Left cardiac atrium (tissue), 4 donors: ENCODE measurements at places on chromosomes 12 and 14.

DNA sequence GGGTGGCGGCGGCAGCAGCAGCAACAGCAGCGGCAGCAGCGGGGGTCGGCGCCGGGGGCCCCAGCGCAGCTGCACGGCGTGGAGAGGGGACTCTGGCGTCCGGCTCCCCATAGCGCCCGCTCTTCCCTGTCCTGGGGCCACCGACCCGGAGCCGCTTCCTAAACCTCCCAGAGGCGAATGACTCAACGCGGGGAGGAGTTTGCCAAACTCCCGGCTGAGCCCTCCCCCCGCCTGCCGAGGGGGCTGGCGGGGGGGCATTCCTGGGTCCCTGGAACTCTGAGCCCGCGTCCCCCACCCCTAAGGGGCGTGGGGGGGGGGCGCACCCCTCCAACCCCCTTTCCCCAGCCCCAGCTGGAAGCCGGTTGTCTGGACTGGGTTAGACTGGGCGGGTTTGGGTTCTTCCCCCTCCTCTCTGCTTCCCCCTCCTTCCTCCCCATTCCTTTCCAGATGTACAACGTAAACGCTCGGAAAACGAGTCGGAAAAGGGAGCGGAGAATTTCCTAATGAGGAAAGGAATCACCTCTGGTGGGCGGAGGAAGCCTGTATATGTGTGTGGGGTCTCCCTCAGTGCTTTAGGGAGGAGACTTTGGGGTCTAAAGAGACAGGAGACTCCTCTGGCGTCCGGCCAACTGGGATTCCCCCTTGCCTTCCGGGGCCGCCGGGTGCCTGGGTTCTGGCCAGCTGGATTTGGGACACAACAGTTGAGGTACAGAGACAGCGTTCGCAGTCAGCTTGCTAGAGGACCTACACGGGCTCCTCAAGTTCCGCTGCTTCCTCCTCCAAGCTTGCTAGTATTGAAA is at the start of gene ITGA5:
Gene ITGA5 (minus strand): TSS at position 179 of the 800 bp plus-strand sequence. CDS start 68 bp downstream, at position 111.
- DNase-seq, result peak; percentile 90

GRCh38 chr12:44531320-44531971 is 344.7 kb downstream of the NELL2 start:
- DNase-seq, result no peak

- DNase-seq, result peak; percentile 45
Measured at GRCh38 chr14:89672636-89673511, 255.8 kb upstream of the FOXN3 start.

- no peak for DNase-seq
Measured at GRCh38 chr12:28536088-28536487, 345.8 kb downstream of the CCDC91 start.

GRCh38 chr14:79050787-79051727 is 880.9 kb downstream of the NRXN3 start:
- DNase-seq, result no peak

GRCh38 chr12:43316520-43316919 is 235.5 kb downstream of the ADAMTS20 start:
- DNase-seq, result no peak

- DNase-seq, result no peak
Measured at GRCh38 chr12:77047341-77048109, 17.8 kb downstream of the E2F7 start.

DNA sequence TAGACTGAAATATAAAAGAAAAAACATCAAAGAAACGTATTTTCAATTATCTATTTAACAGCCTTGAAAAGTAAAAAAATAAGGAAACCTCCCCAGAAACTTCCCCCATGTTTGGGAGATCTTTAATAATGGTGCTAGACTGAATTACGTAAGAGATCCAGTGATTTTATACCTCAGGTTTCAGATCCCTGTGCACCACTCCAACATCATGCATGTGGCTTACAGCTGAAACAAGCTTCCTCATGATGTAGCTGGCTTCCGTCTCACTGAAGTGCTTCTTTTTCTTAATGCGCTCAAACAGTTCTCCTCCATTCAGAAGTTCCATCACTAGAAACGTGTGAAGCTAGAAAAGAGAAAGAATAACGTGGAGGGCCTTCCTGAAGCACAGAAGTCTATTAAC is 78.0 kb upstream of the TTC7B start:
- no peak for DNase-seq

DNA sequence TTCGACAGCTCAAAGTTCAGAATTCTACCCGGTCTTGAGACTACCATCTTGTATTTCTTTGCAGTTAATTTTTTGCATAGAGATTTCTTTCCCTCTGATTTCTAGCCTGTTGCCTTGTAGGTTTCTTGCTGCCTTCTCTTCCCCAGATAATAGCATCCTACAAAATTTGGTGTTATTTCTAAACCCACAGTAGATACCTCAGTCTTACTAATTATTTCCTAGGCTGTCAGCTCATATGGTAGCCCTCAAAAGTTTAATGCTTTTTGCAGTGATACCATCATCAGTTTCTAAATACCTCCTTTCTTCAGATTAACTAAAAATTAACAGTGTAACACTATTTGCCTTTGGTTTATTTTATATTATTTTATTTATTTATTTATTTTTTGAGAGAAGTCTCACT is 61.9 kb upstream of the TMPO start:
- no peak for DNase-seq

- DNase-seq, result no peak
Measured at GRCh38 chr14:54650959-54651351, 84.0 kb downstream of the SAMD4A start.

- DNase-seq, result no peak
Measured at GRCh38 chr14:77007975-77008421, 20.5 kb downstream of the IRF2BPL start.

DNA sequence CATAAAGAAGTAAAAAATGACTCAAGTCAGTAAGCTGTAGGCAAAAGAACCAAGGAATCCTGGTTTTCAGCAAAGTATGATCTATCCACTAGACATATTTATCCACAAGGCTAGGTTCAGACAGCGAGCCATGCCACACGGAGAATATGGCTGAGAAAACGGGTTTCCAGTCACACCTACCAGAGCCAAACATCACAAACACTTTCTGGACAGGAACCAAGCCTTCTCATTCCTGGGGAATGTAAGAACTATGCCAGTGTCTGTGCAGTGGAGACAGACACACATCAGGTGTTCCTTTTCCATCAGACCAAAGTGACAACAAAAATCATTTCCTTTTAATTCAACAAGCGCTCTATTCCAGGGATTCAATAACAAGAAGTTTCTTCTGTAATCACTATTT is 41.1 kb downstream of the AREL1 start:
- no peak for DNase-seq

DNA sequence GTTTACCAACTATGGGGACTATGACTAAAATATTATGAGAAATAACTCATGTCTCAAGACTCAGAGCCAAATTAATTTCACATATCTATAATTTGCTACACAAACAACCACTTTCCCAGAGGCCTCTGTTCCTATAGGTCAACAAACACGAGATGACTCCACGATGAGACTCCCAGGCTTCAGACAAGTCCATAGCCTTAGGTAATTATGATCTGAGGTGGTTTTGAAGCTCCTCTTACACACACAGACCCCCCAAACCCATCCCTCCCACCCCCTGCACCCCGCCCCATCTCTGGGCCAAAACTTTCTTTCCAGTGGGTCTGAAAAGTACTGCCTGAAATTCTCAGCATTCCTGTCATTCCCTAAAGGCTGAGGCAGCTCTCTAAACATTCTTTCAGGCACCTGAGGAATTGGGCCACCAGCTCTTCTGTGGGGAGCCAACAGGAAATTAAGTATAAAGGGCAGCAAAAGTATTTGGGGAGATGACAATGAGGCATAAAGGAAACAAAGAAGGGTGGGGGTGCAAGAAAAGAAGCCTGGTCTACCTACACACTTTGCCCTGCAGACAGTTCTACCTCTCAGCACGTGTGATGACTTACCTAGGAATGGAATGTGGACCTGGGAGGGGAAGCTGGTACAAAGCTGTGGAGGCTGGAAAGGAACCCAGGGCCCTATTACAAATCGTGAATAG is 143.6 kb downstream of the PAWR start:
- DNase-seq, result no peak

- DNase-seq, result no peak
Measured at GRCh38 chr14:69094481-69094880, 58.4 kb downstream of the DCAF5 start.

- peak; percentile 96 for DNase-seq
Measured at GRCh38 chr12:48957141-48958048, at the start of gene ARF3. TSS of gene ARF3 (minus strand) at chr12:48957487. CDS start at chr12:48941095, 16,392 bp downstream.

- no peak for DNase-seq
Measured at GRCh38 chr12:58395470-58395869, 454.1 kb downstream of the ATP23 start.

- no peak for DNase-seq
Measured at GRCh38 chr14:93120517-93120916, 4.8 kb upstream of the ITPK1 start.

DNA sequence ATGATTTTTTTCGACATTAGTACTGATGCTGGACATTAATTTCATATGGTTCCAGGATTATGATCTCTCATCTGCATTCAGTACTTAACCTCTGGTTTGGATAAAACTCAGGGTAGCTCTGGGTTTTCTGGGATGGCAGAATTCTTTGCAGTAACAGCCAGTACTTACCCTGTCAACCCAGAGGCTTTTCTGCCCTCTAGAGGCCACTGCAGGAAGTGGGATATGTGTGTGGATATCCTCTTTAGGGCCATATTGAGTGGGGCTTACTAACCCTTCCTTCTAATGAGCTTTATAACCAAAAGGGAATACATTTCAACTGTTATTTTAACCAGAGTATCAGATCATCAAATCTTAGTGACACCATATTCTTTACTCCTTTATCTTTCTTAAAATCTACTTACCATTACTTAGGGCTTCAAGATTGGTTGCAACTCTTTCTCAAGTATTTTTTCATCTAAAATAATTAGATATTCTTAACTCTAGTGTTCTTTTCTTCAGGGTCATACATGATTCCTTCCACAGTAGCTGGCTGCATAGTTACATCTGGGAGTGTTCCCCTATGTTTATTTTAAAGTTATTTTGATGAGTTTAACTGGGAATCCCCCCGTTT is 488.0 kb upstream of the STXBP6 start:
- no peak for DNase-seq

GRCh38 chr12:124940393-124941169 is 26.1 kb upstream of the UBC start:
- DNase-seq, result peak; percentile 91

GRCh38 chr12:54428050-54429013 is 9.3 kb upstream of the ITGA5 start:
- peak; percentile 64 for DNase-seq

- no peak for DNase-seq
Measured at GRCh38 chr12:112496496-112496895, 77.7 kb downstream of the PTPN11 start.

DNA sequence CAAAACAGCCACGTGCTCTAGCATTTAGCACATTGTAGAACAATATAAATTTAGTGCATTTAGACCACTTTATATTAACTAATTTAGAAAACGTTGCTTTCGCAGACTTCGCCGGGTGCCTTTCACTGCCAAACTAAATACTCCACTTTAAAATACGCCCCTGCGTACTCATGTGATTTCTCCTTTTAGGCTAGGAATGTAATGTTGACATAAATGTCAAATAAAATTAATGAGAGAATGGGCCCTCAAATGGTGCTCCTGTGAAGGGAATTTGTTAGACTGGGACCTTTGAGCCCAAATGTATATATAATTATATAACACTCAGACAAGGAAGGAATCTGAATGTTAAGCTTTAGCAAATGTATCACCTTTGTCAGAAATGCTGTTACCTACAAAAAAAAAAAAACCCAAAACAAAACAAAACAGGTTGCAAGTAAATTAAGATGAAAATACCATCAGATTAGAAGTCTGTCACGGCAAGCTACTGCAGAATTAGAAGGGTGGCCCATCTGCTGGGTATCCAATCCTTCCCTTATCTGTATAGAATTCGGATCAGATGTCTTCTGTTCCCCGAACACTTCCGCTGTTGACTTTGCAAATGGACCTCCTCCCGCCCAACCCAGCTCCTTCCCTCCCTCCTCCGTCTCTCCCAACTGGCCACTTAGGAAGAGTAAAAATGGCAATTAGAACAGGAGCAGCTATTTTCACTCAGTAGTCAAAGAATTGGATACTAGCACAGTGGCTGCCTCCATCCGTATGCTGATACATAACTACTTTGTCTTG is 159.3 kb upstream of the FOXN3 start:
- no peak for DNase-seq

DNA sequence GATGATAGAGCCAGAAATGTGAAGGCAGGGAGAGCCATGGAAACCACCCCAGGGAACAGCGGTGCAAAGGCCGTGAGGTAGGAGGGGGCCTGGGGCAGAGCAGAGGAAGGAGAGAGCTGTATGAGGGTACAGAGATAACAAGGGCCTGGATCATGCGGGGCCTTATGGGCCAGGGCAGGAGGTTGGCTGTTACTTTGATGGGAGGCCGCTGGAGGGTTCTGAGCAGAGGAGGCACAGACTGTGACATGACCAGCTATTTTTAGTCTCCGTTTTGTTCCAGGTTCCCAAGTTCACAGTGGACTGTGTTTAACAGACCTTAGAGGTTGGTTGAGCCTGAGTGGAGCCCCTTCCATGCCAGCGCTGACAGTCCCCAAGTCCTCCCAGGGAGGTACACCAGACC is 118.6 kb downstream of the GCH1 start:
- peak; percentile 63 for DNase-seq

DNA sequence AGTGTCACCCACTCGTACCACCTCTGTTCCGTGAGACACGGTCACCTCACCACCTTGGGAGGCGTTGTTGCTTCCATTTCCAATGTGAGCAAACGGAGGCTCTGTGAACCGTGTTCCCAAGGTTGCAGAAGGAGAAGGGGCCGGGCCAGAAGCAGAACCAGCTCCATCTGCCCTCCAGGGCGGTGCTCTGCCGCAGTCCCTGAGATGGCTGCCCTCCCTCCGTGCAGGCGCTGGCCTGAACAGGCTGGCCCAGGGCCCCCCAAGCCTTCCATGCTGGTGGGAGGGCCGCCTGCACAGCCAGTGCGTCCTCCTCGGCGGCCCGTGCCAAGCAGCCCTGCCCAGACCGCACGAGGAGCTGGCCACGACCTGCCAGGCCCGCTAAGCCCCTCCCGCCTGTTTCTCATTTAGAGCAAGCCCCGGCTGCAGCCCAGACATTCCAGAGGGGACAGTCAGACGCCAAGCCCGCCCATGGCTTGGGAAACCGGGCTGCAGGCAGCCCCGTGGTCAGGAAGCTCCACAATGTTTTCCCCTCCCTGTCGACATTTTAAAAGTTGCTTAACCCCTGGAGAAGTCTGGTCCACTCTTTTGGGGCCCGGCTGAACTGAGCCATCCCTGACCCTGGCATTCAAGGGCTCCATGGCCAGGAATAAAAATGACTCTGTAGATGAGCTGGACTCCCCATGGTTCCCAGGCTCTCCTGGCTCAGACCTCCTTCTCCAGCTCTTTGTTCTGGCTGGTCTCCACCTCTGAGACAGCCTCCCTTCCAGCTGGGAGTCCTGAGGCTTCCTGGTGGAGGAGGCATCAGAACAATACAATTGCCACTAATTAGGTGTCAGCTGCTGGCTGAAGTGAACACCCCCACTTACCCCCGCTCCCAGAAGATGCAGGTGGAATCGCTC is 236.0 kb downstream of the BCL11B start:
- DNase-seq, result peak; percentile 89

GRCh38 chr12:46198913-46199312 is 69.9 kb downstream of the SLC38A1 start:
- no peak for DNase-seq
